ENCODE measurements at places on chromosomes 11 and 22.

DNA sequence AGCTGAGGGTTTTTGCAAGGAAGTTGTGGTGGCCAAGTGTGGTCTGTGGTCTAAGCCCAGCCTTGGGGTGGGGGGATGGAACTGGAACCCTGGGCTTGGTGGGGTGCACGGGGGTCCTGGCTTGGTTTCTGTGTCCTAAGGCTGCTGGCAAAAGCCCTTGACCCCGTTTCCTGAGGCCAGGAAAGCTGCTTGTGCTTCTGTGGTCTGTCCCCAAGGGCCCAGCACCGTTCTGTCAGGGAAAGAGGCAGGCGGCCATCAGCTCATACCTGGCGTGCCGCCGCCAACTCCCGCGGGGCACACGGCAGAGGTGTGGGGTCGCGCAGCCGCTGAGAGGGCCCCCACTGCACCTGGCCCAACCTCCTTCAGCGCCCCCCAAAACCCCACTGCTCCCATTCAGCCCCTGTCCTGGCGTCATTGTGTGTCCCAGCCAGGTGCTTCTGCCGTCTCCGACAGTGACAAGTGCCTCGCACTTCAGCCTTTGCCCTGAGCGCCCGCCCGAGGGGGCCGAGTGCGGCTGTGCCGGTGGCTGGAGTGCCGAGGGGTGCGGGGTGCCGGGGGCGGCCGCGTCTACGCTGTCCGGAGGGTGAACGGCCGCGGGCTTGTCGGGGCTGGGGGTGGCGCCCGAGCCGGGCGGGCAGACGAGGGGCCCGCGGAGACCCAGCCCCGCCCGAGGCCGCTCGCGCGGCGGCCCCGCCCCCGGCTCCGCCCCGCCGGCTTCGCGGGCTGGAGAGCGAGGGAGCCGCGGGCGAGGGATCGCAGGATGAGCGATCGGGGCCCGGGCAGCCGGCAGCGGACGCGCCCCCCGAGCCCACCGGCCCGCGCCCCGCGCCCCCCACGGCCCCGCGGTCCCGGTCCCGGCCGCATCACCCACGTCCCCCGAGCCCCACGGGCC lies at the start of gene CNIH2:
CNIH2 (plus strand) TSS at position 705 of the 892 bp plus-strand sequence. CDS start 282 bp downstream, outside the sequence.
- peak; percentile 70 for DNase-seq

- DNase-seq = peak; percentile 78
These were observed 14.8 kb upstream of the RPS3 start for GRCh38 chr11:75384438-75385080.

DNA sequence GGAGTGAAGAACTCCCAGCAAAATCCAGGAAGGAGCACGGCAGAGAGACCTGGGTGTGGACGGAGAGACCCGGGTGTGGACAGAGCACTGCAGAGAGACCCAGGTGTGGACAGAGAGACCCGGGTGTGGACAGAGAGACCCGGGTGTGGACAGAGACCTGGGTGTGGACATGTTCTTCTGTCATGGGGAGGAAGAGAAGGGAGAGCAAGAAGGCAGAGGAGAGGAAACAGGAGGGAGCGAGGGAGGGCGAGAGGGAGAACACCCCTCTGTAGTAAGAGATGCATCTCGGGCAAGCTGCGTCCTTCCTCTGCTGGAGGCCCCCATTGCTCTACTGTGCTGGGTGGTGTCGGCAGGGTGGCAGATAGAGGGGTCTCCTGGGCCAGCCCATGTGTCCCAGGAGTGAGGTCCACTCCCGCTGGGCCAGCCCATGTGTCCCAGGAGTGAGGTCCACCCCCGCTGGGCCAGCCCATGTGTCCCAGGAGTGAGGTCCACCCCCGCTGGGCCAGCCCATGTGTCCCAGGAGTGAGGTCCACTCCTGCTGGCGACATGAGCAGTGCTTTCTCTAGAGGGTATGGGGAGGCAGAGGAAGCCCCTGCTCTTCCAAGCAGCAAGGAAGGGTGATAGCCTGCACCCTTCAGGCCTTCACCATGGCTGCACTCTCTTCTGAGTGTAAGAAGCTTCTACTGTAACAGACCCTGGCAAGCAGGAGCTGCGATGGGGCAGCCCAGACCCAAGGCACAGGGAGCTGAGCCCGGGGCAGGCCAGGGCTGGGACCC lies 934.2 kb downstream of the BRD1 start:
- no peak for DNase-seq

- DNase-seq = no peak
These were observed 134.6 kb downstream of the SPATA19 start for GRCh38 chr11:133710681-133711240.

- DNase-seq = no peak
These were observed 308.9 kb downstream of the MN1 start for GRCh38 chr22:27492566-27493201.

GRCh38 chr22:36360871-36361383 lies 26.8 kb downstream of the MYH9 start:
- DNase-seq = no peak

DNA sequence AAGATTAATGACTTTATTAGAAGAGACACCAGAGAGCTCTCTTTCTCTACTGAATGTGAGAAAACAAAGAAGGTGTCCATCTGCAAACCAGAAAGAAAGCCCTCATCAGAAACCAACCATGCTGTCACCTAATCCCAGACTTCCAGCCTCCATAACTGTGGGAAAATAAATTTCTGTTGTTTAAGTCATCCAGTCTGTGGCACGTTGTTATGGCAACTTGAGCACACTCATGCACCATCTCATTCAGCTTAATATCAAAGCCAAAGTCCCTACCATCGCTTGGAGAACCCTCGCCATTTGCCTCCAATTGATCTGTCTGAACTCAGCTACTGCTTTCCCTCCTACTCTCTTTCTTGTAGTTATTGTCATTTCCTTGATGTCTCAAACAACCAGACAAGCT lies 766.1 kb upstream of the ARHGAP42 start:
- DNase-seq = no peak

- no peak for DNase-seq
These were observed 216.1 kb upstream of the NTM start for GRCh38 chr11:131154351-131154750.

GRCh38 chr11:113725913-113726312 lies 19.8 kb upstream of the TMPRSS5 start:
- no peak for DNase-seq

GRCh38 chr11:47333886-47334443 lies 18.5 kb downstream of the MYBPC3 start:
- no peak for DNase-seq

- DNase-seq = no peak
These were observed 926.3 kb downstream of the OPCML start for GRCh38 chr11:132605825-132606570.

DNA sequence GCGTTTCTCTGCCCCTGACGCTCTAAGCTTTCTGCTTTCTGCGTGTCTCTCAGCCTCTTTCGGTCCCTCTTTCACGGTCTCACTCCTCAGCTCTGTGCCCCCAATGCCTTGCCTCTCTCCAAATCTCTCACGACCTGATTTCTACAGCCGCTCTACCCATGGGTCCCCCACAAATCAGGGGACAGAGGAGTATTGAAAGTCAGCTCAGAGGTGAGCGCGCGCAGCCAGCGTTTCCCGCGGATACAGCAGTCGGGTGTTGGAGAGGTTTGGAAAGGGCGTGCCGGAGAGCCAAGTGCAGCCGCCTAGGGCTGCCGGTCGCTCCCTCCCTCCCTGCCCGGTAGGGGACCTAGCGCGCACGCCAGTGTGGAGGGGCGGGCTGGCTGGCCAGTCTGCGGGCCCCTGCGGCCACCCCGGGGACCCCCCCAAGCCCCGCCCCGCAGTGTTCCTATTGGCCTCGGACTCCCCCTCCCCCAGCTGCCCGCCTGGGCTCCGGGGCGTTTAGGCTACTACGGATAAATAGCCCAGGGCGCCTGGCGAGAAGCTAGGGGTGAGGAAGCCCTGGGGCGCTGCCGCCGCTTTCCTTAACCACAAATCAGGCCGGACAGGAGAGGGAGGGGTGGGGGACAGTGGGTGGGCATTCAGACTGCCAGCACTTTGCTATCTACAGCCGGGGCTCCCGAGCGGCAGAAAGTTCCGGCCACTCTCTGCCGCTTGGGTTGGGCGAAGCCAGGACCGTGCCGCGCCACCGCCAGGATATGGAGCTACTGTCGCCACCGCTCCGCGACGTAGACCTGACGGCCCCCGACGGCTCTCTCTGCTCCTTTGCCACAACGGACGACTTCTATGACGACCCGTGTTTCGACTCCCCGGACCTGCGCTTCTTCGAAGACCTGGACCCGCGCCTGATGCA lies at the start of gene MYOD1:
MYOD1 (plus strand) TSS at position 544 of the 910 bp plus-strand sequence; CDS start at position 756, 212 bp downstream.
- DNase-seq = no peak

- DNase-seq = no peak
These were observed 26.2 kb downstream of the TRIM66 start for GRCh38 chr11:8656291-8656690.

DNA sequence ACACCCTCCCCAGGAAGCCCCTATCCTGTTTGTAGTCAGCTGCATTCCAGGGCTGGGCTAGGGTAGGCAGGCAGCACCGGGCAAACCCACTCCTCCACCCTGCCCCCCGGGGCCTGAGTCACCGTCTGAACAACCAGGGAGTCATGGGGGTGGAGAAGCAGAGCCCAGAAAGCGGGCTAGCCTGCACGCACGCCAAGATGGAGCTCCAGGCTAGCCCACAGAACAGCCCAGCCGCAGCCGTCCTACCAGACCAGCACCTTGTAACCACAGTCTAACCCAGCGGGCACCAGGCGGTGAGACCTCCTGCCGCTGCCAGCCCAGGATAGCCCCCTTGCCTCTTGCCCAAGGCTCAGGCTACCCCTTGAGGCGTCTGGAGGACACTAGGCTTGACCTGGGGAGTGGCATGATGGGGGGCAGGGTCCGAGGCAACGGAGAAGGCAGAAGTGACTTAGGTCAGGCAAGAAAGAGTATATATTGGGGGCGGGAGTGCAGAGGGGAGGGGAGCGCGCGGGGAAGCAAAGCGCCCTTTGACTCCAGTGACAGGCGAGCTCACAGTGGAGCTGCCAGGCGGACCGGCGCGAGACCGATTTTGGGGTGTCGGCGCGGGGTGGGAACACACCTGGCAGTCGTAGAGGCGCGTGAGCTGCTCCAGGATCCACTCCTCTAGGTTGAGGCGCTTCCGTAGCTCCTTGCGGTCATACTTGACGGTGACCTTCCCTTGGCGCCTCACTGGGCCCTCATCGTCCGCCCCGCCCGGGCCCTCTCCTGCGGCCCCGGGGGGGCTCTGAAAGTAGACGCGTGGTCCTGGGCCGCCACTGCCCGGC lies 734 bp downstream of the PPP1R14B start:
- DNase-seq = peak; percentile 88

DNA sequence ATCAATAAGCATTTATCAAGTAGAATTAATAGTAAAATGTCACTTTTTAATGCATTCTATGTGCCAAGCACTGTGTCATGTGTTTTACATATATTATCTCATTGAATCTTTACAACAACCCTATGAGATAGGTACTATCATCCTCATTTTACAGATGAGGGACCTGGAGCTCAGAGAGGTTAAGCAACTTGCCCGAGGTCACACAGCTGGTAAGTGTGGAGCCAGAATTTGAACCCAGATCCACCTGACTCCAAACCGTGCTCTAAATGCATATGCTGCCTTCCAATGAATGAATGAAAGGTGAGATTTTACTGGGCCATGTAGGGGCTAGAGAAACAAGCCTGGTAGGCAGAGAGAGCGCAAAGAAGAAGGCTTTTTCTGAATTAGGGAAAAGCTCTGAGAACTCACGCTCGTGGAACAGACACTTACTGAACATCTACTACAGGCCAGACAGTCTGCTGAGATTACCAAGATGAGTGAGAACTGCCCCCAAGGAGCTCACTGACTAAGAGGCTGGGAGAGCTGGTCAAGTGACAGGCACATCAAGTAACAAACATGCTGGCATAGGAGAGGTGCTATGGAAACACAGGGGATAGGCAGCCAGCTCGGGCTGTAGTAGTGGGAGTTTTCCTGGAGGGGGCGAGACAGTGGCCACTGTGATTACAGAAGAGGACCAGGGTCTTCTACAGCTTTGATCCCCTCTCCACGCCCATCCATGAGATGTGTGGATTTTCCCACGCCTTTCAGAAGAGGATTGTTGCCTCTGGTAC lies 4.4 kb downstream of the ABCG4 start:
- no peak for DNase-seq

- no peak for DNase-seq
These were observed 2.7 kb upstream of the PLXNB2 start for GRCh38 chr22:50310031-50310722.

GRCh38 chr22:46579751-46580449 lies 40.3 kb upstream of the GRAMD4 start:
- DNase-seq = no peak

DNA sequence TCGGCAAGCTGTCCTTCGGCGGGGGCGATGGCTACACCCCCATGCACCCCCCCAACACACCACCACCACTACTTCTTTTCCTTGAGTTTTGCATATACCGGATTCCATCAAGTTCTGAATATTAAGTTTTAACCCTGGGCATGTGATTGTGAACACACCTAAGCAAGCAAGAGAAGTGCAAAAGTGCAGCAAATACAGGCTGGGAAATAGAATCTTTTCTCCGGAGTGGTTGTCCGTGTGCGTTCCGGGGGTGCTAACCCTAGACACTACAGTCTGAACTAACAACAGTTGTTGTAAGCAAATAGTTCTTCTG lies 574 bp downstream of the PRSS23 start:
- DNase-seq = no peak

Measured in activated T-cell treated with anti-CD3 and anti-CD28 coated beads, Interleukin-2, amount 50 U/mL, for 48 hours (primary cell).